AG08396 (cell line): ENCODE measurements at places on chromosomes 1 and 21.

- DNase-seq = no peak
Observed at GRCh38 chr21:35063428-35064172, 14.5 kb upstream of the RUNX1 start.

GRCh38 chr1:98221923-98222322 is 301.1 kb upstream of the DPYD start:
- DNase-seq = no peak

DNA sequence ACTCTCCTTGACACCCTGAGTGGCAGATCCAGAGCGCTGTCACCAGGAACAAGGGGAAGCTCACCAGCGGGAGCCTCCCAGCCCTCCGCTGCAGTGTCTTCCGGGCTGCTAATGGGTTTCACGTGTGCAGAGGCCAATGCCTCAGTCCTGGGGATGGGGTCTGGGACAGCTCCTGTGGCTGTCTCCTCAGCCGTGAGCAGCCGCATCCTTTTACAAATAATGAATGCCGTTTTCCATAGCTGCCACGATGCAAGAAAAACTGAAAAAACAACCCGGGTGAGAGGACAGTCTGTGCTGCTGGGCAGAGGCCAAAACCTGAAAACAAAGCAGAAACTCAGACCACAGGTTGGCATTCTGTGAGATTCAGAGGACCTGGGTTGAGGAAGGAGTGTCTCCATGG is 212.2 kb upstream of the RAB4A start:
- no peak for DNase-seq

- DNase-seq = no peak
Observed at GRCh38 chr21:17197996-17198395, 314.8 kb upstream of the CXADR start.

DNA sequence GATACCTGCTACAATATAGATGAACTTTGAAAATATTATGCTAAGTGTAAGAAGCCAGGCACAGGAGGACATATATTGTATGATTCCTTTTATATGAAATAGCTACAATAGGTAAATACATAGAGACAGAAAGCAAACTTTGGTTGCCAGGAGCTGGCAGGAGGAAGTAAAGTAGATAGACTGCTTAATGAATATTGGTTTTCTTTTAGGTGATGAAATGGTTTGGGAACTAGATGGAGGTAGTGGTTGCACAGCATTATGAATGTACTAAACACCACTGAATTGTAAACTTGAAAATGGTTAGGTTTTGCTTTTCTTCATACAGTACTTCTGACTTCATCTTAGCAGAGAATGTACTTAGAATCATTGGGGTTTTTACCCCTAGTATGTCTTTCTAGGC is 21.5 kb downstream of the ABCB10 start:
- DNase-seq = no peak

GRCh38 chr1:197622371-197622770 is 152.9 kb downstream of the DENND1B start:
- no peak for DNase-seq

DNA sequence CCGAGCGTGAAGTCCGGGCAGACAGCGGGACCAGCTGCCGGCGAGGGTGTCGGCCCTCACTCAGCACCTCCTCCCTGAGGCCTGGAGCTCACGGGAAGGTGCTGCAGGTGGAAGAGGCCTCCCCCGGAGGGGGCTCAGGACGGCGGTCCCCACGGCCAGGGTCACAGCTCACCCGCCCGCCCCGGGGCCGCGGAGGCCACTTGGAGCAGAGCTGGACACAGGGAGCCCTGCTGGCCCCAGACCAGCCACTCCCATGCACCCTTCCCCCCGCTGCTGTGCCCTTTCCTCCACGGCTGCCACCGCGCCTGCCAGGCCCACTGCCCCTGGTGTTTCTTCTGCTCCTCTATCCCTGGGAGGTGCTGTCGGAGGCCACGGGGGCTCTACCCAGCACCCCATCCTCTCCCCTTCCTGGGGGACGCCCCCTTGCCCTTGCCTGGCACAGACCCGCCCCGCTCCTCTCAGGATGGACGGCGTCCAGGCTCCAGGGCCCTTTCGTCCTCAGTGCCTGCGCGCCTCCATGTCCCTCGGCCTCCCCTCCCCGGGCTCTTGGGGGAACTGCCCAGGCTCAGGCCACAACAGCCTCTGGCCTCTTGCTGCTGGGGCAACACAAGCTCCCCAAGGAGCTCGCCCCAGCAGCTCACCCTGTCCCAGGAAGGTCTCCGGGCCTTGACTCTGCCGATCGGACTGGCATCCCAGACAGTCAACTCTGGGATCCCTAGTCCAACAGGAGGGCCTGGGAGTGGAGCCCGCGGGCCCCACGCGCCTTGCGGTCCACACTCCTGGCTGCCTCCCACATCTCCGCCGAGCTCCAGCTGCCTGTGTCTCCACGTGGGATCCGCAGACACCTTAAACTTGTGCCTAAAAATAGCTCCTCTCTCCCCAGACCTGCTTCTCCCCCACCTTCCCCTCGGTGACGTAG is 4.1 kb downstream of the TMEM240 start:
- no peak for DNase-seq

DNA sequence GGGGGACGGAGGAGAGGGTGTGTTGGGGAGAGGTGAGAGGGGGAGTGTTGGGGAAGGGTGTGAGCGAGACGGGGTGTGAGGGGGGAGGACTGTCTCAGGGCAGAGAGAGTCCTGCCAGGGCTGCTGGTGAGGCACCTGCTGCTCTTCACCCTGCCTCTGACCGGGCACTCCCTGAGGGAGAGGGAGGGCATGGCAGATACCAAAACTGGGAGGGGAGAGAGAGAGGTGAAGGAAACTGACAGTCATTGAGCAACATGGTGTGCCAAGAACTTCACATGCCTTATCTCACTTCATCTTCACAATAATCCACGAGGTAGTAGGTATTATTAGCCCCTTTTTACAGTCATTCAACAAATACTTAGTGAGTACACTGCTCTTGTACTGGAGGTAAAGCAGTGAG is 61.3 kb upstream of the ARTN start:
- DNase-seq = no peak

DNA sequence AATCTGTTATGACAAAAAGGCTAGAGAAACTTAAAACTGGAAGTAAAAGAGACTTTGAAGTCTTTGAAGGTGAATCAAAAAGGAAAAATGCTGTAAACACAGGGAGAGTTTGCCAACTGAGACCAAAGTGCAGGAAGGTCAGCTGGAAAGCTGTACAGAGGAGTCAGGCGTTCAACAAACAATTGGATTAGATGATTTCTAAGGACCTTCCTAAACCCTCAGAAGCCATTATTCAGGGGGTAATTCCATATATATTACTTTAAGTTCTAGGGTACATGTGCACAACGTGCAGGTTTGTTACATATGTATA is 156.8 kb downstream of the ZBTB18 start:
- DNase-seq = peak; percentile 50

DNA sequence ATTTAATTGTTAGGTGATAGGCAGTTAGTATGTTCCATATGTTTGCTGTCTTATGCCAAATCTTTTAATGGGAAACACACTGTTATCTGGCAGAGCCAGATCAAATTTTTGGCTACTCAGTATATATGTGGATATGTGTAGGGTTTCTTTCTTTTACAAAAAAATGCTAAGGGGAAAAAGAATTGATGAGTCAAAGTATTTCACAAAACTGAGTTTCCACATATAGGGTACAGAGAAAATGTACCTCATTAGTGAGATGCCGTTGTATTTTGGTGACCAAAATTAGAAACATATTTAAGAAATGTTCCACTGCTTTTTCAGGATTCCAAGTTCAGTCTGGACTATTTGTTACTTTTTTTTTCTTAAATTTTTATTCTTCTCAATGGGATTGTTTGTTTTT is 201.2 kb upstream of the PTGFR start:
- no peak for DNase-seq
